ENCODE measurements at places on chromosomes 1 and 21.

- no peak for DNase-seq
Observed at GRCh38 chr1:4179914-4180735, 280.1 kb upstream of the C1orf174 start.

- DNase-seq: no peak
Observed at GRCh38 chr1:206792939-206793607, 20.8 kb upstream of the IL10 start.

DNA sequence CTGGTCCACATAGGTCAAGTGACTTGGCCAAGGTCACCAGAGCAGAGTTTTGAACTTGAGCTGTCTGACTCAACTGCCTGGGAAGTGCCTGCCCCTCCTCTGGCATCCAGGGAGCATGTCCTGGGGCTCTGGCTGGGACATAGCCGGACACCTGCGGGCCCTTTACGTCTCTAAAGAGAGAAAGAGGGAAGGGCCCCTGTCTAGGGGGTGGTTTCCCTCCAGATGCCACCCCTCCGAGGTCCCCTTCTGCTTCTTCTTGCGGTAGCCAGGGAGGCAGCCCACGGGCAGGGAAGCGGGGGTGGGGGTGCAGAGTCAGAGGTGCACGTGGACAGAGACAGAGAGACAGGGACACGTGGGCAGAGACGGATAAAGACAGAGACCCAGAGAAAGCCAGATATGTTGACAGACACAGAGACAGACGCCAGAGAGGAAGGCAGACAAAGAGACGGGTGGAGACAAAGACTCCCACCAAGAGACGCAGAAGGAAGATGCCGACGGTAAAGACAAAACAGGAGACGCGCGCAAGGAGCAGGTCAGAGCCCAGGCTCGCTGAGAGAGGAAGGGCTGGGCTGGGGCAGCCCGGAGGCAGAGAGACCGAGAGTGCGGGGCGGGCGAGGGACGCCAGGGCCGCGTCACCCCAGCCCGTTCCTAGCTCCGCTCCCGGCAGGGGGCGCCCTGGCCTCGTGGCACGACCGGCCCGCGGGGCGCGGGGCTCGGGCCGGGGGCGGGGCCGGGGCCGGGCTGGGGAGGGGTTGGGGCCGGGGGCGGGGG is 458 bp upstream of the ALPL start:
- DNase-seq: peak; percentile 25

- DNase-seq: no peak
Observed at GRCh38 chr1:243726806-243727502, 123.1 kb downstream of the AKT3 start.

DNA sequence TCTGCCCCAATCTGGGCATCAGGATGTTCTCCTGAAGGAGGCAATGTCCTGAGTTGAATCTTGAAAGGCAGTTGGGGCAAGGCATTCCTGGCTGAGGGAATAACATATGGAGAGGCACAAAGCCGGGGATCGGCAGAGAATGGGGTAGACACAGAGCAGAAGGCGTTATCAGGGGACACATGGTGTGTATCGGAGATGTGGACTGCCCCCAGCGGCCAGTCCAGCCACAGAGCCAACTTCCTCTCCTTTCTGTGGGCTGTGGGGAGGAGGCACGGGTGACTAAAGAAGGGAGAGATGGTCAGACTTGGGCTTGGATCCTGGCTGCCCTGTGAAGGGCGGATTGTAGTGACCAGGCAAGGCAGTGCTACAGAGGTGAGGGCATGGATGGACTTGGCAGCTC is 32.1 kb downstream of the FOXD2 start:
- no peak for DNase-seq

DNA sequence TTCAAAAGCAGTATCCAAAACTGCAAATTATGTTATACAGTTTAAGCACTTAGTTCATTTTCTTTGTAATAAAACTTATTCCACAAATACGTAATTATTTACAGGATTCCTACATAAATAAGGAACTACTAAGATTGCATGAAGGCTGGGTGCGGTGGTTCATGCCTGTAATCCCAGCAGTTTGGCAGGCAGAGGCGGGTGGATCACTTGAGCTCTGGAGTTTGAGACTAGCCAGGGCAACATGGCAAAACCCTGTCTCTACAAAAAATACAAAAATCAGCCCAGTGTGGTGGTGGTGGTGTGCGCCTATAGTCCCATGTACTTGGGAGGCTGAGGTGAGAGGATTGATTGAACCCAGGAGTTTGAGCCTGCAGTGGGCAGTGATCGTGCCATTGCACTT is 69.3 kb downstream of the POU2F1 start:
- no peak for DNase-seq

DNA sequence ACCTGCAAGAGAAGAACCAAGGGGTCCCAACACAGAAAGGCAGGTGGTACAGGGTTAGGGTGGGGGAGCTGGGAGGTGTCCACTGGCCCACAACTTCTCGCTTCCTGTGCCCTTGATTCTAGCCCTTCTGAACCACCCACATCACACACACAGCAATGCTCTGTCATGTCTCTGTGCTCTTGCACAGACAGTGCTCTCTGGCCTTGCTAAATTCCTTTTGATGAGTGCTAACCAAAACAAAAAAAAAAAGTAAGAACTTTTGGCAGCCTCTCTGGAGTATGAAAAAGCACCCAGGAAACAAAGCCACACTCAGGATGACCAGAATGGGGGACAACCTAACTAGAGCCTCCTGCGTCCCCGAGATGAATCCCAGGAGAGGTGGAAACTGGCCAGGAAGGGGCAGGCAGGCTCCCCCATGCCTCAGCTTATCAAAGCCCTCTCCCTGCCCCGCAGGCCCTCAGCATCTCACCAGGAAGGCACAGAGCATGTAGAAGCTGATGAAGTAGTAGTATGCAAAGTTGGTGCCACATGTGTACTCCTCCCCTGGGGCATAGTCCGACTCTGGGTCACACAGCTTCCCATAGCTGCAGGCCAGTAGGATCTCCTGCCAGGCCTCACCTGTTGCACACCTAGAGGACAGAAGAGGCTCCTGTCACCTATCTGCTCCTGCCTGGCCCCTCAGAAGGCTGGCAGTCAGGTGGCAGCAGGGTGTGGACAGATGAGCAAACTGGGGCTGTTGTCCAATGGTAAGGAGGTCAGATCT is 27.2 kb upstream of the KIF21B start:
- no peak for DNase-seq

GRCh38 chr1:56098946-56099345 is 480.4 kb downstream of the PLPP3 start:
- DNase-seq: no peak

GRCh38 chr1:51249445-51249844 is 13.4 kb downstream of the RNF11 start:
- no peak for DNase-seq

GRCh38 chr1:161071886-161072371 is 2.2 kb upstream of the ARHGAP30 start:
- DNase-seq: peak; percentile 26

- DNase-seq: no peak
Observed at GRCh38 chr1:18531503-18531845, 50.7 kb downstream of the KLHDC7A start.

- no peak for DNase-seq
Observed at GRCh38 chr21:35583566-35584216, 476.6 kb downstream of the SETD4 start.

GRCh38 chr1:169060043-169060722 is 46.3 kb upstream of the ATP1B1 start:
- no peak for DNase-seq

DNA sequence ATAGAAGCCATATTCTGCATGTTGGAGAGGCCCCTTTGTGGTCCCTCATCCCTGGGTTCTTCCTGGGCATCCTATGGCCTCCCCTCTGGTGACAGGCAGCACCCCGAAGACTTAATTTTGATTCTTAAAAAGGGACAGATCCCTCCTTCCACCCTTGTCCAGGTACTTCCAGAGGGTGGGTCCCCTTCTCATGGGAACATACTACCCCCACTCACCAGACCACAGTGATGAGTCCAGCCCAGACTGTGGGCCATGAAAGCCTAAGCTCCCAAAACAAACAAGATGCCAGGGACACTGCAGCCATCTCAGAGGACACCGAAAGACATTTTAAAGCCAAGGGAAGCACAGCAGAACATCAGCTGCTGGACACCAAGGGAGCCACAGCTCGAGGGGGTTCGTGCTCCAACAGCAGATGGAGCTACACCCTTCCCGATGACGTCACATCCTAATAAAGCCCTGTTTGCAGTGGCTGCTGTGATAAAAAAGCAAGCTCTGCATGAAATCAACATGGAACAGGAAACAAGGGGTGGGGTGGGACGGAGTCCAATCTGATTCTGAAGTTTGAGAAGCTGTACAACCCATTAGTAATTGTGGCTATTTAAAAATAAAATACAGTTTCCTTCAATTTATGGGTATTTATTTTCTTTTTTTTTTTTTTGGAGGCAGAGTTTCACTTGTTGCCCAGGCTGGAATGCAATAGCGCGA is 32.4 kb downstream of the GNB1 start:
- peak; percentile 9 for DNase-seq

- no peak for DNase-seq
Observed at GRCh38 chr1:207752456-207752998, 673 bp downstream of the CD46 start.

DNA sequence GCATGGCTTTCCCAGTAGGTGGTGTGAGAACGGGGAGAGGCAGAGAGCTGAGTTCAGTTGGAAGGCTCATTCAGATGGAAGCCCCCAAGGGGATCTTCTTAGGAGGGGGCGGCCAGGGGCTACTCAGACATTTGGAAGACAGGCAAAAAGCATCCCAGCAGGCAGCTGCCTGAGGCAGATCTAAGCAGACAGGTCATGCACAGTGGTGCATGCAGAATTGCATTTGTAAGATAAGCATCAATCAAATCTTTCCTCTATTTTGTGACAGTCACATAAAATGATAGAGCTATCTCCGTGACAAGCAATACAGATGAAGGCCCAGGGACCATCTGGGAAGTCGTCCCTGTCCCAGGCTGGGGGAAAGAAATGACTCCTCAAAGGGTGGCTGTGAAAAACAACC is 3.8 kb downstream of the RAB3B start:
- no peak for DNase-seq

GRCh38 chr1:201793306-201793925 is 35.5 kb upstream of the IPO9 start:
- no peak for DNase-seq

- no peak for DNase-seq
Observed at GRCh38 chr21:40215941-40216340, 348.7 kb downstream of the PCP4 start.

GRCh38 chr1:47915677-47916353 is 81.4 kb downstream of the TRABD2B start:
- no peak for DNase-seq

DNA sequence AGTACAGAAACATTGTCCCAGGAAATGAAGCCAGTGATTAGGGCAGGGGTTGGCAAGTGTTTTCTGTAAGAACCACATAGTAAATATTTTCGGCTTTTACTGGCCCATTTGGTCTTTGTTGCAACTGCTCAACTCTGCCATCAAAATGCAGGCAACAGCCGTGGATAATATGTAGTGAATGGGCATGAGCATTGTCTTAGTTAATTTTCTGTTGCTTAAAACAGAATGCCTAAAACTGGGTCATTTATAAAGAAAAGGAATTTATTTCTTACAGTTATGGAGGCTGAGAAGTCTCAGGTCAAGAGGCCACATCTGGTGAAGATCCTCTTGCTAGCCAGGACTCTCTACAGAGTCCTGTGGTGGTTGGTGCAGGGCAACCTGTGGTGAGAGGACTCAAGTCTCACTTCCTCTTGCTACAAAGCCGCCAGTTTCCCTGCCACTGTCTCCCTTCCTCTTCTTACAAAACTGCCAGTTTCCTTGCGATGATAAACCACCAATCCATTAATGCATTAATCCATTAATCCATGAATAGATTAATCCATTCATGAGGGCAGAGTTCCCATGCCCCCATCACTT is 166.4 kb downstream of the PSMG1 start:
- no peak for DNase-seq

GRCh38 chr21:15051644-15052458 is 12.9 kb downstream of the NRIP1 start:
- DNase-seq: no peak
